Myocyte (in vitro differentiated cells): ENCODE measurements at places on chromosomes 13 and 19. TPM values are rescaled to one million over a fixed set of nuclear protein-coding genes. Genes with fewer than 3 reads are reported as not detected.
A peak's percentile ranks its signal among the peaks of the same experiment; 100 is the strongest.

DNA sequence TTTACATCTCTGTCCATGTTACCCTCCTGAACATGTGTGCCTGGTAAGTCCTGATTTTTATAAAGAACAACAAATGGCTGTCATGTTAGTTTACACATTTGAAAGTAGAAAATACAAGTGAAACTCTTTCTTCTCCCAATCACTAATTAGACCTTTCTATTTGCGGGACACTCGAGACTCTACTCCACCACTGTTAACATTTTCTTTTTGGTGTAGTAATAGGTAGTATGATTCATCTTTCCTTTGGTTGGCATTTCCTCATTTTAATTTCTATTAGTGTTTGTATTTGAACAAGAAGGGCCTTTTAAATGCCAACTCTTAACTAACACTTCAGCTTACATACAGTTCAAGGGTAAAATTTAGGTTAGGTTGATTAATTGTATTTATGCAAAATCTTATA is 371.1 kb downstream of the PCDH9 start:
- DNase-seq = no peak

- peak; percentile 98 for DNase-seq
These were observed 1.7 kb downstream of the KLF5 start for GRCh38 chr13:73060251-73061160.

DNA sequence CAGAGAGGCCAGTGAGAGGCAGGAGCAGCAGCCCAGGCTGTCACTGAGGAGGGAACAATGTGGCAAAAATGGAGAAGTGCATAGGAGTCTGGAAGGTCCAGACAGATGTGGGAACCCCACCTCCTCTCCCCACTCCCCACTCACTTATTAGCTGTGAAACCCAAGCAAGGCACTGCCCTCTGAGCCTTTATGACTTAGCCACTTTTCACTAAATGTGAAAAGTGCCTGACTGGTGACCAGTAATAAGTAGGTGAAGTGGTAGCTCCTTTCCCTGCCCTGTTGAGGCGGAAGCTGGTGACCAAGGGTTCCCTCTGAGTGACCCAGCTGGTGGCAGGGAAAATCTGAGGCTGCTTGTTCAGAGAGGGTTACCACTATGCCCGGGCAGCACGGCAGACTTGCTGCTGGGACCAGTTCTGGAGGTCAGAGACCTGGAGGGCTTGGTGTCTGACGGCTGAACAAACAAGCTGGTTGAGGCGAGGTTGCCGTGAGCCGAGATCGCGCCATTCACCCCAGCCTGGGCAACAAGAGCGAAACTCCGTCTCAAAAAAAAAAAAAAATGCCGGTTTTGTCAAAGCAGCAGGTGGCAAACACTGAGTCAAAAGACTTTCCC is 80.0 kb downstream of the ZNF429 start:
- no peak for DNase-seq

- DNase-seq = no peak
These were observed 9.9 kb upstream of the ZNF536 start for GRCh38 chr19:30362156-30362754.

DNA sequence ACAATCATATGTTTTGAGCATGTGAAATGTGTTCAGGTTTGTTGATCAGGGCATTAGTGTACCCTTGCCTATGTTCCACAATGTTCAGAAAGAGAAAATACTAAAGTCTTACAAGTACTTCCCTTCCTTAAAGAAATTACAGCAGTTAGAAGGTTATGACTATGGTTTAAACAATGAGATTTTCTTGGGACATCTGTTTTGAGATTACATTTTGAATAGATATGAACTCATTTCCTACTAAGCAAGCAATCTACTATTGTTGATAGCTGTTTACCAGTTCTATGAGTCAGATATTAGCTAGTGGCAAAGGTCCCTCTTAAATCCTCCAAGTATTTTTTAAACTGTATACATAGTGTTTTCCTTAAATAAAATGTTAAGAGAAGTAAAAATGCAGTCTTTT is 241.3 kb downstream of the DACH1 start:
- no peak for DNase-seq

DNA sequence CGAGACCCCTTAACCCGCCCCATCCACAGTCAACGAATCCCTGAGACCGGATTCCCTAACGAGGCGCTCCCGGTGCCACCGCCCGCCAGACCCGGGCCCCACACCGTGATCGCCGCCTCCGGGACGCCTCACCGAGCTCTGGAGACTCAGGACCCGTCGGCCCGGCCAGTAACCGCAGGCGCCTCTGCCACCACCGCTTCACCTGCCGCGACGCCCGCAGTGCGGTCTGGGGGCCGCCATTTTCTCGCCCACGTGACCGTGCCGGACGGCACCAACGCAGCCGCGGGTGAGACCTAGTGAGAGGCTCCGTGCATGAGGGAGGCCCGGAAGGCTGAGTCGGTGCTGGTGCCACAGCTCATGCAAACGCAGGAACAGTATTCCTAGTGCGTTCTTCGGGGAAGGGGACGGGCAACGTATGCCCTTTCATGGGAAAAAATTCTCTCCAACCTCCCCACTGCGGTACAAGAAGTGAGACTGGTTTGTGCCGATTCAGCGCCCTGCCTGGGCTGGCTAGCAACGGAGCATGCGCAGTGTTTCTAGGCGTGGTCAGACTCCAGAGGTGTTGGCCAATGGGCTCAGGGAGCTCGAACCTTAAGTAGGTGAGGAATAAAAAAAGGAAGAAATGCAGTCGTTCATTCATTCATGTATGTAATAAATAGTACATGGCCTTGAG is at the start of gene DOHH:
DOHH (minus strand) TSS at position 246 of the 673 bp plus-strand sequence. CDS start 3,860 bp downstream, outside the sequence.
- DNase-seq = peak; percentile 97

GRCh38 chr19:45113628-45114027 is 20.6 kb downstream of the PPP1R37 start:
- no peak for DNase-seq

- DNase-seq = peak; percentile 45
These were observed 38.1 kb downstream of the RNF17 start for GRCh38 chr13:24802074-24802473.

DNA sequence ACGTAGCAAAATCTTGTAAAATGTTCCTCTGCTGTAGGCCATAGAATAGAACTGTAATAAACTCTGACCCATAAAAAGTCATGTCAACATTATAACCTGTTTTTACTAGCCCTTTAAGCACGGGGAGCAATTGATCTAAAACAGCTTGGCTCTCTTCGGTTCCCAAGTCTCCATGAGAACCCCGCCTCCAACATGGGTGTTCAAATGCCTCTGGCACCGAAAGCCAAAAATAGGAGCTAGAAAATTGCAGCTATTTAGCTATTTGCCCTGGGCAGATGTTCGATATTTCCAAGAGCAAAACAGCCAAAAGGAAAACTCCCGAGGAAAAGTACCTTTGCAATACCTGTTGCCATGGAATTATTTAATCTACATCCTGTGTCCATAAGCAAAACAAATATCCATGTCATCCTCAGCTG is 563.1 kb downstream of the EFNB2 start:
- DNase-seq = no peak

GRCh38 chr13:21987793-21988192 is 316.9 kb downstream of the FGF9 start:
- DNase-seq = no peak

- DNase-seq = no peak
These were observed 4.7 kb upstream of the SLC5A5 start for GRCh38 chr19:17866964-17867486.

DNA sequence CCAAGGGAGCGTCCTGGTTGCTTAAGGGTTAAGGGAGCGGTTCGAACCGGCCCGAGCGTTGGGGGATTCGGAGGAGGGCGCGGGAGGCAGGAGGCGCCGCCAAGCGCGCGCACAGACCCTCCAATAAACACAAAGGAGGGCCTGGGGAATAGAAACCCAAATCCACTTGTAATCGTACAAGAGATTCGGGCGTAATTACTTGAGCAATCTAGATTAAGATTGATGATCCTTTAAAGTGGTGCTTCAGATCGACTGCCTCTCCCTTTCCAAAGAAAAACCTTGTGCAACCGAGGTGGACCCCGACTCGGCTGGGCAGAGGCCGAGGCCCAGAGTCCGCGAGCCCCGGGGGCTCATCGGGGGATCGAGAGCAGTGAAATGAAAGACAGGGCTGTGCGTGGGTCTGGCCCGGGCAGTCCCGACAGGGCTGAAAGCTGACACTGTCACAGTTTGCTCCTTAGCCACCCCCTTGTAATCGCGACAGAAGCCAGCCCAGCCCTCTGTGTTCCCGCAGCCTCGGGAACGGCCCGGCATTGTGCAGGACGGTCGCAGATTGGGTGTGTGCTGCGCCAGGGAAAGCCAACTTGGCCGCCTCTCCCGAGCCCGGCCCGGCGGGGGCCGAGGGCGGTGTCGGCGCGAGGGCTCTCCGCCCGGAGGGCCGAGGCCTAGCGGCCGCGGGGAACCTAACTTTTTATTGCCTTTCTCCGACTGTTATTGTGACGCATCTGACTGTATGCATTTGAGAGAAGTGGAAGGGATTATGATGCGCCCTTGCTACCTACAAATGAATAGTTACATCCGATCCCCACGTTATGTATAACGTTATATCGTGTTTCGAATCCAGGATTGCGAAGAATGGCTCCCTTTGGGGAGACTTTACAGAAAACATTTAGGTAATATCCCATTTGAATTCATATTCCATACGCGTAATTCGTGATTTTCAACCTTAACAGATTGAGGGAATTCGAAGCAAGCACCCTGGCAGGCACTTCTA is 5.5 kb downstream of the MAB21L1 start:
- no peak for DNase-seq

- no peak for DNase-seq
These were observed 630 bp downstream of the PNPLA6 start for GRCh38 chr19:7535998-7536695.

DNA sequence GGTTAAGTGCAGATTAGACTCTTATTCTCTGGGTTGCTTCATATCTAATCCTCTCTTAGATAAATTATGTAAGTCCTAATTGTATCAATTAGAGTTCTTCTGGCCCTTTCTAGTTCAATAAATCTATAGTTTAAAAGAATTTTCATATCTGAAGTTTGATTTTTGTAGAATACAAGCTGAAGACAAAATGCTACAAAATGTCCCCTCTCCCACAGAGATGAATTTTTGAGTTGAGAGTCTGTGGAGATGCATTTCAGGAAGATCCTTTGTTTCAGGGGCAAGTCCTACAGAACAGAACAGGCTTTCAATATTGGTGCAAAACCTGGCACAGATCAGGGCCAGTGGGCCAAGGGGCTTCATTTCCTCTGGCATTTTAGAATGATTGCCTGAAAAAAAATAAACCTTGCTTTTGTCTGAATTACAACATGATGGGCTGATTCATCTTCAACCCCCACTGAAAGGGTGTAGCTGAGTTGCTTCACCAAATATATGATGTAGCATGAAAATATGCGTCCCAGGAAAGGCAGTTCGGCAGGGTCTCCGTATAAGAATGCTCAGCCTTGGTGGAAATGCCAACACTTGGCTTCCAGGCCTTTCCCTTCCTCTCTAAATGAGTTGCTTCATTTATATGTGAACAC is 6.4 kb upstream of the IPO5 start:
- DNase-seq = peak; percentile 12

GRCh38 chr13:102680842-102681740 is 13.8 kb downstream of the METTL21C start:
- no peak for DNase-seq

GRCh38 chr19:30028118-30028991 is 86.3 kb downstream of the URI1 start:
- DNase-seq = no peak

CCNA1 gene
- 0.47 and 1.3 TPM in 2 replicates for total RNA-seq
